ENCODE measurements at places on chromosomes 7 and 10. TPM values are rescaled to one million over a fixed set of nuclear protein-coding genes. Genes with fewer than 3 reads are reported as not detected.

Gene AGAP5
- 0.81 TPM for total RNA-seq

Gene AKR1D1
- total RNA-seq, result not detected

Gene OR2A5
- total RNA-seq, result not detected

Gene NPSR1
- not detected for total RNA-seq

Gene RHOBTB1
- total RNA-seq, result 62.1 TPM

Gene CLRN3
- not detected for total RNA-seq

Gene CHST3
- total RNA-seq, result 6.1 TPM

Gene TRPV6
- not detected for total RNA-seq

Gene STEAP4
- not detected for total RNA-seq

Gene MUC12
- not detected for total RNA-seq

Gene ZNF479
- not detected for total RNA-seq

Gene CTAGE8
- not detected for total RNA-seq

Gene NCOA4
- 219 TPM for total RNA-seq

Gene MRPS17
- total RNA-seq, result 19.1 TPM

Gene KIAA1217
- total RNA-seq, result 28.7 TPM

Gene OR6V1
- total RNA-seq, result not detected

Gene GPRIN2
- total RNA-seq, result not detected

Gene CCDC146
- total RNA-seq, result 1.5 TPM

Gene CFAP58
- total RNA-seq, result 0.65 TPM

Gene PRSS37
- total RNA-seq, result not detected

Gene SPDYE5
- total RNA-seq, result not detected

Gene GHRHR
- not detected for total RNA-seq

Gene SMO
- total RNA-seq, result 8.4 TPM

Gene GDF2
- not detected for total RNA-seq

All from bladder microvascular endothelial cell (primary cell).